ENCODE measurements at places on chromosomes 11 and 22.
A peak's percentile ranks its signal among the peaks of the same experiment; 100 is the strongest.

DNA sequence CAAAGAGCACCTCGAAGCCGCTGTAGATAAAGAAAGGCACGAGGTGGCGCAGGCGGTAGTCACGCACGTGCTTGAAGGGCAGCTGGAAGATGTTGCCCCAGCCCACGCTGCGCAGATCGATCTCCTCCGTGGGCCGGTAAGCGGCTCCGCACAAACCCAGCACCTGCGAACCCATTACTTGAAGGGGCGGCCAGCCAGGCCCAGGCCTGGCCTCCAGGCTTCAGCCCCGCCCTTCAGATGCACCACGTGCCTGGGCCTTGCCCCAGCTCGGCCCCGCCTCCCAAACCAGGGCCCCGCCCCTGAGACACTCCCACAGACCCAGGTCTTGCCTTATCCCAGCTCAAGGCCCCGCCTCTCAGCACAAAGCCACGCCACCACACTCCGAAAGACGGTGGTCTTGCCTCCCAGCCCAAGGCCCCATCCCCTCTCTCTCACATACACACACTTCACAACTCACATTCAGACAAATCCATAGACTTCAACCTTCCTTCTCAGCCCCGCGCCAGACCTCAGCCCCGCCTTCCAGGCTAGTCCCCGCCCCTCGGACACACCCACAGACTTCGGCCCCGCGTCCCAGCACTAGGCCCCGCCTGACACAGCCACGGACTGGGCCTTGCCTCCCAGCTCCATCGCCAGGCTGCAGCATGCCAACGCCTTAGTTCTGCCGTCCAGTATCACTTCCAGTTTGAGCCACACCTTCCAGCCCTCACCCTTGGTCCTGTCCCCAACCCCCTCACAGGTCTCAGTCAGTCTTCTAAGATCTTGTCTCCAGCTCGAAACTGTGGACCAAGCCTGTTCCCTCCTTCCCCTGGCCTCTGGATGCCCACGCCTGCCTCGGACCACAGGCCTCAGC, 7.0 kb downstream of the UNC93B1 start:
- DNase-seq, result peak; percentile 9

GRCh38 chr11:123308077-123308476, 113.0 kb upstream of the CLMP start:
- DNase-seq, result no peak

DNA sequence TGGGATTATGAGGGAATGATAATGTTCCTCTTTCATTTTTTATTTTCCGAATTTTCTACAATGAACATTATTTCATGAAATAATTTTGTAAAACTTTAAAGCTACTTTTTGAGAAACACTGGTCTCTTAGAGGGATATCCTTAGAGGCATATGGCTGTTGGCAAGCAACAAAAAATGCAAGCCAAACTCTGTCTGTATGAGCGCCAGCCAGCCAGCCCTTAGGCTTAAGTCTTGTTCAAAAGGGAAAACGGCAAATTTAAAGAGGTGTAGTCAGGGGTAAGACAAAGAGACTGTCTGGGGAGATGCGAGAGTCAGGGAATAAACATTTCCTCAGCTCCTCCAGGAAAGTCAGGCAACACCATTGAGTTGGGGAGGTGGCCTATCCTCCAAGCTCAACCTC, 22.5 kb downstream of the ASCC2 start:
- DNase-seq, result no peak

- no peak for DNase-seq
Observed at GRCh38 chr11:2444821-2445745, at the start of gene KCNQ1. Gene KCNQ1, plus strand, starts transcription at chr11:2445008. Its CDS starts 91 bp downstream, at chr11:2445099.

DNA sequence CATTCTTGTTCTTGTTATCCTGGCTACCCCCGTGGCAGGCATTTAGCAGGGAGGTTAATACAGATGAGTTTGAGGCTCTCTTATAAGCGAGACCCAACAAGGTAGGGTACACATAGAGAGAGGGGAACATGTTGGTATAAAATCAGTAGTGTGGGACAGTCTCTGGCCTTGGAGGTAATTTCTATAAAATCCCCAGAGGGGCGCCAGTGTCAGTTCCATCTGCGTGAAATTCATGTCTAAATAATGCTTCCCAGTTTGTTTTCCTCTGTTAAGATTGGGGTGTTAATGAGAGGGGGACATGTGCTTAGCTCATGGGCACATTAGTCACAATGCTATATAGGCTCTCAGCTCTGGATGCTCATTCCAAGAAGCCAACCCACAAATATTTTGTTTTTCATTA, 150.7 kb downstream of the MYO18B start:
- no peak for DNase-seq

DNA sequence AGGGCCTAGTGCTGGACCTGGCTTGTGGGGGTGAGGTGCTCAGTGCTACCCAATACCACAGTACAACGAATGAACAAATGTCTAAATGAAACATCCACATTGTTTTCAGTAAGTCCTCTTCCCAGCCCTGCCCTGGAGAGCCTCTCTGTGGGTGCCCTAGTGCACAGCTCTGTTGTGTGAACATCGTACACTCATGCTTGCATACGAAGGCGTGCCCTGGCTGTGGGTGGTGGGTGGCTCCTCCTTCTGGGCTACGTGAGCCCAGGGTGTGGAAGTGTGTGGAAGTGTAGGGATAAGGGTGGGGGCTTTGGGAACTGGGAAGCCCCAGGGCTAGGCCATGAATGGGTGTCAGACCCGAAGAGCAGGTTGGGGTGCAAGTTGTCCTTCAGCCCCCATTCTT, 592 bp upstream of the NLRX1 start:
- no peak for DNase-seq

DNA sequence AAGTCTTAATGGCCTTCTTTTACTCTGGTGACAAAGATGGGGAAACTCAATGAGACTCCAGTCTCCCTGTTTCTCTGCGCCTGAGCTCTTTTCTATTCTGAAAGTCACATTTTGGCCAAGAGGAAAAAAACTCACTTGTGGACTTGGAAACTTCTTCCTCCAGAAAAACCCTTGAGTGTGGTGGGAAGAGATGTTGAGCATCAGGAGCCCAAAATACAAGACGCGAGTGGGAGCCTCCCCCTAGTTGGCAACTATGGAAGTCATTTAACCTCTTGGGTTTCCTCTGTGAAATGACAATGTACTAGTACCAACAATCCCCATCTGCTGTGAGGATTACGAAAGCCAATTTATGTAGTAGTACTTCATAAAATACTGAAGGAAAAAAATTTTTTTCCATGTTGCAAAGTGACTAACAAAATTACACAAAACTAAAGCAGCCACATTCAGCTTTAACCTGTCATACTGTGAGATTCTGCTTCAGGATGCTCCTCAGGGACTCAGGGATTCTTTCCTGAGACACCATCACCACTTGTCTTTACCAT, 524 bp upstream of the SLC25A17 start:
- DNase-seq, result no peak

DNA sequence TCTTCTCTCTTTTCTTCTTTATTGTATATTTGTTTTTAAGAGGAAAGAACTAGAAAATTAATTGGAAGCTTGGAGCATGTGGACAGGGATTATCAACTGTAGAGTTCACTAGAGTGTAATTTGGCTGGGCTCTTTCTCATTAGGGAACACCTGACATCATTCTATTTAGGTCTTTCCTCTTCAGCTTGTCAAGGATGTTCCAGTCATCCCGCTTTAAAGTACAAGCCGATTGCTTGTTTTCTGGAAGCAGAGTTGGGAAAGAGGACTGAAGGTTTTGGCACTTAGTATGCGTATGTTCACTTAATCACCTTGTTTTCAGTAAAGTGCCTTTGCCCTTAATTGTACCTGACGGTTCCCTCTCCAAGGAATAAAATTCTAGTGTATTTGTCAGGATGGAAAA, 111.6 kb downstream of the WNT11 start:
- DNase-seq, result no peak

GRCh38 chr11:35655856-35656255, 6.7 kb upstream of the TRIM44 start:
- DNase-seq, result no peak

DNA sequence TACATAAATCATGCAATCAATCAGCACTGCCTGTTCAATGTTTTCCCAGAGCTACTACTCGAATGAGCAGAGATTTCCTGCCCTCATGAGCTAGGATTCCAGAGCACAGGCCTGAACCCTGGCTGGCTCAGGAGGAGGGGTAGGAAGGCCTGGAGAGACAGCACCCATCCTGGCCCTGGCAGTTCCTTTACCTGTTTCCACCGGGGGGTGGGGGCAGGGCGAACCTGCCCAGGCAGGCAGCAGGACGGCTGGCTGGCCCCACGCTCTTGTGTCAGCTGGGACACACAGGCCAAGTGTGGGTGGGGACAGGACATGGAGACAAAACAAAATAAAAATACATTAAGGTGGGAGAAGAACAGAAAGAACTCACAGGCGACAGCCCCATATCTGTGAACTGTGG, 109.8 kb upstream of the BID start:
- no peak for DNase-seq

GRCh38 chr22:19791243-19791642, 30.7 kb downstream of the TBX1 start:
- no peak for DNase-seq

- no peak for DNase-seq
Observed at GRCh38 chr11:44698252-44698912, 28.4 kb upstream of the TSPAN18 start.

- DNase-seq, result peak; percentile 63
Observed at GRCh38 chr22:41403532-41404318, 22.0 kb downstream of the TEF start.

GRCh38 chr11:19962801-19963175, 197.5 kb downstream of the DBX1 start:
- DNase-seq, result no peak

DNA sequence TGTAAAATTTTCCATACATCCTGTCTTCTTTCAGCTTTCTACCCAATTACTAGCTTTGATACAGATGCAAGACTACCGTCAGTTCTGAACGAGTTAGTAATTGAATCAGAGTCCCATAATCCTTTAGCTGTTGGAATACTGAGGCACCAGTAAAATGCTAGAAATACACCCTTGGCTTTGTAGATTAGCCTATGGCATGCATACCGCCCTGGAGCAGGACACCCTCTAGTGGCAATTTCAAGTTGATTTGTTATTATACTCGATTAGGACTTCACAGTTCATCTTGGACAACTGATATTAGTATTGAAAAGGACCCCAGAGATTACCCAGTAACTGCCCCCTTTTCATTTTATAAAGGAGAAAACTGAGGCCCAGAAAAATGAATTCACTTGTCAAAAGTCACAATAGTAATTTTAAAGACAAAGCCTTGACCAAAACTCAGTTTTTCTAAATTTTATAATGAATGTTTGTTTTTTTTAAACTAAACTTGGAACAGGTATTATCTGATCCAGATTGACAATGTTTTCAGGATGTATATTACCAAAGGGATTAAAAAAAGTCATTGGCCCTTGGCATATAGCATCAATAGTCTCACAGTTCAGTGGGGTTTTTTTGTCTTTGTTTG, 72.6 kb downstream of the HIPK3 start:
- peak; percentile 4 for DNase-seq

DNA sequence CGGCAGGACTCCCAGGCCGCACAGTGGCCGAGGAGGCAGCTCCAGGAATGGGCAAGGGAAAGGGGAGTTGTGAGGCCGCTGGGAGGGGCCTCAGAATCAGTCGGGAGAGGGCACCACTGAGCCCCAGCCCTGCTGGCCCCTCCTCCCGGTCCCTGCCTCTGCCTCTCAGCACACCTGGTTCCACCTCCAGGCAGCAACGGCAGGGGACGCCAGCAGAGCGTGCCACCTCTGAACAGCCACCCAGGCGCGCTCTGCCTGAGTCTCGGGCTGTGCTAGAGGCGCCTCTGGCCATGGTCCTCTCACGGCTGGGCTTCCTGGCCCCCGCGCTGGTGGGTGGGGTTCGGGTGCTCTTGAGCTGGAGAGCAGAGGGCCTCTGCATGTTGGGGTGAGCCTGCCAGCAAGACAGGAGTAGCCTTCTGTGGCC, 33.0 kb downstream of the MOB2 start:
- no peak for DNase-seq

DNA sequence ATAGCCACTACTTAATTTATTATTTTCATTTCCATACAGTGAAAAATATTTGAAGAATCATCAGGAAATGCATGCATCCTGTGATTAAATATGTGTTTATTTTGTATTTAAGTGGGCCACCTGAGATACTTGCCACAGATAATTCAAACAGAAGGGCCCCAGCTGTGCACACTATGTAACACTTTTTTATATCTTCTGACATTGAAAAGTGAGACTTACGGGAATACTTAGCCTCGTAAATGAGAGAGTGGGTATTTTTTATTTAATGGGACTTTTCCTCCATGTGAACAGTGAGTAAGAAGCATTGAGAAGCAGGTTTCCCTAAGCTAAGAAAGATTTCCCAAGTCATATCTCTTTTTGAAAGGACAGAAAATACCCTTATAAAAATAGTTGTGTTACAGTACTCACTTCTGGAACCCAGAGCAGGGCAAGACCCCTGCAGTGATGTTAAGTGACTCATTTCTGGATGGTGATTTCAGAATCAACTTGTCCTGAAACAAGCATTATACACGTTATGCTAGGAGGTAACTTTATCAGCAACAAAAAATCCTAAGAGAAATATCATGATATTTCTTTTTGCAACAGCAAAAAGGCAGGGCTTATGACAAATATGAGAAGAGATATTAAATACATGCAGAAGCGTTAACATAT, 478.1 kb upstream of the CHORDC1 start:
- no peak for DNase-seq

DNA sequence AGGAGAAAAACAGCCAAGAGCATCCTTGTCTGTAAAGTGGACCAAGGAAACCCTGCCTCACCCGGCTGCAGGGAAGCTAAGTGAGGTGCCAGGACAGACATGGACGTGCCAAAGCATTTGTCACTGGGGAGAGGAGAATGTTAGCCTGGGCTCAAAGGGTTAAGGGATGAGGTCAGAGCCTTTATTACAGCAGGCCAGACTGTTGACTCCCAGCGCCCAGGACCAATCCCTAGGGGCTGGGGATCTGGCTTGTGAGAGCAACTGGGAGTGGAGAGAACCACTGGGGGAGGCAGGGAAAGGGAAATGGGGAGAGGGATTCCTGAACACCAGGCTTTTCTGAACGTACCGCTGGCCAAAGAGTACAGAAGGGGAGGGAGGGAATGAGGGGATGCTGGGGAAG, 2.6 kb downstream of the CHRM1 start:
- DNase-seq, result no peak

DNA sequence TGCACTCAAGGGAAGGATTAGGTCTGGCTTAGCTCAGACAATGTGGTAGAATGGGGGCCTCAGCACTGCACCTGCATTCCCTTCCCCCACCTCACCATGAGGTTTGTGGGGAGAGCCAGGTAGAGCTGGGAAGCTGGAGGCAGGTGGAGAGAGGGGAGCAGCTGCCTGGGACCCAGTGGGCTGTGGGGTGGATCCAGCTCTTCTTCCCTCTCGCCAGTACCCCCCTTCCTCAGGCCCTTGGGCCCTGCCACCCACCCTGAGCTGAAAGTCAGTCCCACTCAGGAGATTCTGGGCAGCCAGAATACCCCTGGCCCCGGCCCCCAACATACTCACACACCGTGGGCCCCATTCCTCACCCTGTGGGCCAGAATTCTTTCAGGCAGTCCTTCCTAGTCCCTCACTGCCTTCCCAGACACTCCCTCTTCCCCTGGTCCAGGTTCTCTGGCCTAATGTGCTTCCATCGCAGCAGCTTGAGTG, 3.1 kb upstream of the POLD4 start:
- no peak for DNase-seq
